Smooth muscle cell of bladder (primary cell): ENCODE measurements at places on chromosomes 1 and 21. TPM values are rescaled to one million over a fixed set of nuclear protein-coding genes. Genes with fewer than 3 reads are reported as not detected.

Gene MCOLN3
- total RNA-seq: 0.28 TPM in 2 replicates

Gene ATXN7L2
- total RNA-seq: 0.85 and 1.5 TPM in 2 replicates

Gene VCAM1
- total RNA-seq: 191 and 648 TPM in 2 replicates

Gene COL8A2
- 2.0 and 4.5 TPM in 2 replicates for total RNA-seq

Gene TGFB2
- total RNA-seq: 9.0 and 15.6 TPM in 2 replicates

Gene RNF207
- total RNA-seq: 5.3 and 16.6 TPM in 2 replicates

Gene MROH9
- 0.09 TPM in 1 of 2 replicates, not detected in the other for total RNA-seq

Gene LCA5L
- total RNA-seq: 1.6 and 1.8 TPM in 2 replicates

Gene RORC
- under 0.01 TPM in 1 of 2 replicates, not detected in the other for total RNA-seq

Gene F3
- total RNA-seq: 59.4 and 223 TPM in 2 replicates

Gene SMYD3
- total RNA-seq: 30.4 and 46.4 TPM in 2 replicates

Gene LAX1
- total RNA-seq: not detected in 2 replicates

Gene OR2AK2
- total RNA-seq: not detected in 2 replicates

Gene LDLRAD1
- not detected in 2 replicates for total RNA-seq

Gene CHRM3
- 0.28 and 1.3 TPM in 2 replicates for total RNA-seq

Gene TRIM63
- 0.74 TPM in 1 of 2 replicates, not detected in the other for total RNA-seq

Gene RGS13
- 0.14 and 0.28 TPM in 2 replicates for total RNA-seq

Gene ATP1A2
- total RNA-seq: 0.65 and 4.1 TPM in 2 replicates

Gene PTPRU
- total RNA-seq: 18.8 and 37.9 TPM in 2 replicates

Gene WNT2B
- total RNA-seq: 4.1 and 19.2 TPM in 2 replicates

Gene ARHGEF19
- total RNA-seq: 3.7 and 5.5 TPM in 2 replicates

Gene LRRC3
- under 0.01 and 0.14 TPM in 2 replicates for total RNA-seq

Gene LELP1
- total RNA-seq: not detected in 2 replicates
